ENCODE measurements at places on chromosomes 11 and 22. TPM values are rescaled to one million over a fixed set of nuclear protein-coding genes. Genes with fewer than 3 reads are reported as not detected.

DNA sequence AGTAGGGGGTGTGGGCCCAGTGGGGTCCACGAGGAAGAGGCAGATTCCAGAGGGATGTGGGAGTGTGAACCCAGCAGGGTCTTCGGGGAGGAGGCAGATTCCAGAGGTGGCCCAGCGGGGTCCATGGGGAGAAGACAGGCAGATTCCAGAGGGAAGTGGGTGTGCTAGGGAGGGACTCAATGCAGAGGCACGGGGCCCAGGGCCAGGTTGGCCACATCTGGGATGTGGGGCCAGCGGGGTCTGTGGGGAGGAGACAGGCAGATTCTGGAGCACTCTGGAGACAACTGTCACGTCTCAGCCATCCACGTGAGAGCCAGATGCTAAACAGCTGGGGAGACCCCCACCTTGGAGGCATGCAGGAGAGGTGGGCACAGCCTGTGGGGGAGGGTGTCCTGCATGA, 582.6 kb downstream of the TBC1D22A start:
- DNase-seq = no peak

DNA sequence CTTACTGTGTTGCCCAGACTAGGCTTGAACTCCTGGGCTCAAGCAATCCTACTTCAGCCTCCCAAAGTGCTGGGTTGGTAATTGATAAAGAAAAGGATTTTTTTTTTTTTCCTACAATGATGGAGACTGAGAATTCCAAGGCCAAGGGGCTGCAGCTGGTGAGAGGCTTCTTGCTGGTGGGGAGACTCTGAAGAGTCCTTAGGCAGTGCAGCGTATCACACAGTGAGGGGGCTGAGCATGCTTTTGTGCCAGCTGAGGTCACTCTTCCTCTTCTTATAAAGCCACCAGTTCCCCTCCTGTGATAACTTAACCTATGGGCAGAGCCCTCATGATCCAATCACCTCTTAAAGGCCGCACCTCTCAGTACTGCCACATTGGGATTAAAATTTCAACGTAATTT, 28.2 kb upstream of the CCDC81 start:
- DNase-seq = no peak

Gene UBQLNL
- 0.43 TPM for polyA plus RNA-seq

GRCh38 chr11:59523541-59523940, 12.2 kb downstream of the OR4D9 start:
- no peak for DNase-seq

Gene SYVN1
- polyA plus RNA-seq = 44.8 TPM

DNA sequence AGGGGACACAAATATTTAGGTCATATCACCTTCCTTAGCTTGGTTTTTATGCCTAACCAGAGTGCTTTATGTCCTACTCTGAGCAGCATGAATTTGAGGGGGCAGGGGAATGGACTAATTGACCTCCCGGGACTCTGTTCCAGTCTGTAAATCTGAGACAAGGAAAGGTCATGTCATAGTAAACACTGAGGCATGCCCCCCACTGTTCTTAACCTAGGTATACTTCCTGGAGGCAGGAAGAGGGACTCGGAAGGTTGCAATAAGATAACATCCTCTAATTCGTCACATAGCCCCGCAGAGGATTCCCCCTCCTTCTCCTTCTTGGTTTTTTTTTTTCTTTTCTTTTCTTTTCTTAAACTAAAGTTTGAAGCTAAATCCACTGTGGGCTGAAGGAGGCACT, 540.3 kb upstream of the CADM1 start:
- no peak for DNase-seq

DNA sequence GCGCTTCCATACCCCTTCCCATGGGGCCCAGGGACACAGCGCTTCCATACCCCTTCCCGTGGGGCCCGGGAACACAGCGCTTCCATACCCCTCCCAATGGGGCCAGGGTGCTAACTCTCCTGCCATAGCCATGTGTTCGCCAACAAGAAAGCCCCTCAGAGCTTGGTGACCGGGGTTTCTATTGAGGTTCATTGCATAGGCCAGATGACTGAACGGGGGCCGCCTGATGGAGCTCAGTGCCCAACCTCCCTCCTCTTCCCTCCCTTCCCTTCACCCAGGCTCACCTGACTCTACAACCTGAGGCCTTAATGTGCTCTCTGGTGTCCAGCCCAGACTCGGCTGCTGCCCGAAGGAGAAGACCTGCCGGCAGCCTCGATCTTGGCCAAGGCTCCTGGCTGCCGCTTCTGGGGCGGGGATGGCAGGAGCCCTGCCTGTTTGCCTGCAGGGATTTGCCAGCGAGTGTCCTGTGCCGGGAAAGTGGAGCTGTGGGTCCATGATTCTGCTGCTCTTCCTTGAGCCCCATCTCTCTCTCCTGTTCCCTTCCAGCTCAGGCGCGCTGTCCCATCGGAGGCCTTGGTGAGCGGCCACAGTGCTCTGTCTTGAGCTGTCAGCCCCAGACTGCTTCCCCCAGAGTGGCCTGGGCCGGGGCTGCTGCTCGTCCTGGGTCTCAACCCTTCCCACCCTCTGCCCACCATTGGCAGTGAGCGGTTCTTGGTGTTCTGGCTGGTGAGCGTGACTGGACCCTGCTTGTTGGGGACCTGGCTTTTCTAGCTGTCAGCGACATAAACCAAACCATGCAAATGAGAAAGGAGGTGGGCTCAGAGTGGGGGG, 267.0 kb downstream of the TBC1D22A start:
- no peak for DNase-seq

DNA sequence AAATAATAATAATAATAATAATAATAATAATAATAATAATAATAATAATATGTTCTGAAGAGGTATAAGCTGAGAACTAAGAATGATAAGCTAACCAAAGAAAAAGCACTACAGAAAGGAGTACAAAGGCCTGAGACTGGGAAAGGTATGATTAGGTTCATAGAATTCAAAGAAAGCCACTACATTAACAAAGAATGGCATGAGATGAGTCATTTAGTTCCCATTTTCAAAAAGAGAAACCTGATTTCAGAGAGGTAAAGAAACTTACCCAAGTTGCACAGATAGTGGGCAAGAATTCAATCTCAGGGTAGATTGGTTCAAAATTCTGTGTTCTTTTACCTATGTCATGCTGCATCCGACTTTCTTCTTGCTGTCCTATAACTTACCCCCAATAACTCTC, 350.9 kb downstream of the TTC28 start:
- no peak for DNase-seq

DNA sequence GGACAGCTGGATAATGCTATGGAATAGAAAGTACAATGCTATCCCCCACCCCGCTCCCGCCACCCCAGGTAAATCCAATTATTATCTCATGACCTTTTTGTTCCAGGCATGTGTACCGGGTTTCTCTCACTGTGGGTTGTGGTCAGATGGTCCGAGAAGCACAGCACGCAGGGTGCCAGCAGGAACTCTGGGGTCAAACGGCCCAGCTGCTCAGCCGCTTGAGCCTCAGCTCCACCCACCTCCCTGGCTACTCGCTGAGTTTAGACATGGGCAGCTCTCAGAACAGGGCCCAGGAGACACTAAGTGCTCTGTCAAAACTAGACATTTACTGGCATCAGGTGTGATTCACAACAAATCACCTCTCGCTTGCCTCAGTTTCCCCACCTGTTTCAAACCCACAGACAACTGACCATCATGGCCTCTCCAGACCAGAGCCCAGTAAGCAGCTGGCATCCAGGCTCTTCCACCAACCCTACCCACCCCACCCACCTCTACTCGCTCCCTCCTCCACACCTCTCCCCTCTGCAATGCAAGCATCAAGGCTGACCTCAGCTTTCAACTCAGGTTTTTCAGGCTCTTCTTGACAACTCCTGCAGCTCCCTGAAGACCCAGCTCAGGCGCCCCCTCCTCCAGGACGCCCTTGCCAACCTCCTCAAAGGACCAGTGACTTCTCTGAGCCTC, 13.0 kb upstream of the MFNG start:
- no peak for DNase-seq

DNA sequence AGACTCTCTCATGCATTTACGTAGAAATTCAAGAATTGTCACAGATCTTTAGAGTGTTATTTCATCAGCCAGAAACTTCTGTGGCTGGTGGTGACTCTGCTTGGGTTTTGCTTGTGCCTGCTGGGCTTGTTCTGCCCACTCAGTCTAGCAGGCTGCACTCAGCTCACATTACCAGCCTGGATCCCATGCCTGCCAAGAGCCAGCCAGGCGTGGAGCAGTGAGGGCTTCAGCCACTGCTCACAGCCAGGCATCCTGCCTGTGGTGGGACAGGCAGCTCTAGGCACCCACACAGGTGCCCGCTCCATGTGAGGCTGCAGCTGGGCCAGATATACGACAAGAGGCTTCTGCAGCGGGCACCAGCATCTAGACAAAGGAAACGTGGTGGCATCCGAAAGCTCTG, 1213.3 kb upstream of the RAG2 start:
- no peak for DNase-seq

DNA sequence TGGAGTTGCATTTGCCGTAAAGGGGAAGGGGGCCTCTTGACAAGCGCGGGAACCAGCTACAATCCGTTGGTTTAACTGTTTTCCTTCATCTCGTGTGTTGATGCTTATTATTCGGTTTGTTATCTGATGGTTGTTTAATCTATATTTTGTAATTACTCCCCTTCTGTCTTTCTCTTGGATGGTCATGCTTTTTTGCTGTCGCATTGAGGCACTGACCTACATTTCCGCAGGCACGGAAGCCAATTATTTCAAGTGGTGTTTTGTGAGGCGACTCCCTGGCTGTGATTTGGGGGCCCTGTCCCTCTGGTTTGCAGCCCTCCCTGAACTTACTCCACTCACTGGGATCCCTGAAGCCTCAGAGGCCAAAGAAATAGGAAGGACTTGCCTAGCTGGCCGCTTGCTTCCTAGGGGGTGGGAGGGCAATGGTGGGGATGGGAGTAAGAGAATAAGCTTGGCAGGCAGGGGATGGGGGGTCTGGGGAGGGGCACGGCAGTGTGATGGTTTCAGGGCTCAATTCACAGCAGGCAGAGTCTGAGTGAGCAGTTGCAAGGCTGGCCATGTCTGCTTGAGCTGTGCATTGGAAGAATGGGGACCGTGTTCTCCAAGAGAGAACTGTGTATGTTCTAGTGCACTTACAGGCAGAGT, 165.8 kb upstream of the B3GAT1 start:
- no peak for DNase-seq

- no peak for DNase-seq
These were observed 6.5 kb upstream of the DRD2 start for GRCh38 chr11:113481672-113482071.

Gene ZNF280B
- polyA plus RNA-seq = 4.4 TPM

DNA sequence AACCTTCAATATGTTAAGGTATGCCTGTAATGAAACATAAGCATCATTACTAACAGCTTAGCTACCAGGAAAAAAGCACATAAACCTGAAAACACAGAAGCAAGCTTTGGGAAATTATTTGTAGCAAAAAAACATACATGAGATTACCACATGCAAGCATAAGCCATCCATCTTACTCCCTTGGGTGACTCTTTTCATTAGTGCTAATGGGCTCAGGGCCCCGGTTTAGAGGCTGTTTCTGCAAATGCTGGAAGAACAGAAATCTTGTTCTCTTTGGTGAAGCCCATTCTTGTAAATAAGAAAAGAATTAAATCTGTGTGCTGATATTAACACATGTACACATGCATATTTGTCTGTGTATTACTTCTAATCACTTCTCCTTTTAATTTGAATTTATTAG, 314.3 kb downstream of the TTC28 start:
- DNase-seq = no peak

Gene TMEM191C
- polyA plus RNA-seq = 0.79 TPM

- DNase-seq = no peak
These were observed 33.0 kb downstream of the SLC17A6 start for GRCh38 chr11:22371160-22371559.

Gene CDKN1C
- polyA plus RNA-seq = 110 TPM

Gene YIF1A
- 44.4 TPM for polyA plus RNA-seq

GRCh38 chr11:124470561-124471227, 25.2 kb upstream of the OR8B8 start:
- DNase-seq = no peak

DNA sequence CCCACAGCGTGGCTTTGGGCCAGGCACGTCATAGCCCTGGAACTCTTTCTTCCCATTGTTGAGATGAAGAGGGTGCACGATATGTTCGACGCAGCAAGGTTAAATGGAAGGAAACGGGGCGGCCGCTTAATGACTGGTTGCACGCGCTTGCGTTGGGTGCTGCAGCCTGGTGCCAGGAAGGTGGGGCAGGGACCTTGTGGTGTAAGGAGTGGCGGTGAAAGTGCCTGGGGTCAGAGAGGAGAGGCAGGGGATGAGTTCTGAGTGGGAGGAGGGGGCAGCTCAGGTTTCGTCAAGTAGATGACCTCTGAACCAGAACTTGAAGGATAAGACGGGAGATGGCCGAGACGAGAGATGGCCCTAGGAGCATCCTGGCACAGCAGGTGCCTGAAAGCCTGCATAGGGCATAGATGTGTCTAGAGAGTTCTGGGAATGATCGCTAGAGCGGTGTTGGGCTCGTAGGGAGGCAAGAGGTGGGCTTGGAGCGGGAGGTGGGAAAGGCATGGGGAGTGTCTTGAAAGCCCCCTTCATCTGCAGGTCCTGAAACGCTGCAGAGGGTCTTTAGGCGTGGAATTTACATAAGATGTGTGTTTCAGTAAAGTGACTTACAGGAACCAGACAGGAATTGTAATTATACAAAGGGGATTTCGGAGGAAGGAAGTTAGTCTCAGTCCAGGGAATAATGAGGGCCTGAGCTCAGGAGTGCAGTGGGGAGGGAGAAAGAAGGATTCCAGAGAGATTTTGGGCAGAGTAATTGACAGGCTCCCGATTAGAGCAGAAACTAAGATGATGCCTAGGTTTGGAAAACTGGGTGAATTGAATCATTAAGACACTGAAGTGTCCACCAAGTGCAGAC, 43.2 kb upstream of the CLDN5 start:
- no peak for DNase-seq

- no peak for DNase-seq
These were observed 1421.5 kb downstream of the BRD1 start for GRCh38 chr22:48406161-48406560.

DNA sequence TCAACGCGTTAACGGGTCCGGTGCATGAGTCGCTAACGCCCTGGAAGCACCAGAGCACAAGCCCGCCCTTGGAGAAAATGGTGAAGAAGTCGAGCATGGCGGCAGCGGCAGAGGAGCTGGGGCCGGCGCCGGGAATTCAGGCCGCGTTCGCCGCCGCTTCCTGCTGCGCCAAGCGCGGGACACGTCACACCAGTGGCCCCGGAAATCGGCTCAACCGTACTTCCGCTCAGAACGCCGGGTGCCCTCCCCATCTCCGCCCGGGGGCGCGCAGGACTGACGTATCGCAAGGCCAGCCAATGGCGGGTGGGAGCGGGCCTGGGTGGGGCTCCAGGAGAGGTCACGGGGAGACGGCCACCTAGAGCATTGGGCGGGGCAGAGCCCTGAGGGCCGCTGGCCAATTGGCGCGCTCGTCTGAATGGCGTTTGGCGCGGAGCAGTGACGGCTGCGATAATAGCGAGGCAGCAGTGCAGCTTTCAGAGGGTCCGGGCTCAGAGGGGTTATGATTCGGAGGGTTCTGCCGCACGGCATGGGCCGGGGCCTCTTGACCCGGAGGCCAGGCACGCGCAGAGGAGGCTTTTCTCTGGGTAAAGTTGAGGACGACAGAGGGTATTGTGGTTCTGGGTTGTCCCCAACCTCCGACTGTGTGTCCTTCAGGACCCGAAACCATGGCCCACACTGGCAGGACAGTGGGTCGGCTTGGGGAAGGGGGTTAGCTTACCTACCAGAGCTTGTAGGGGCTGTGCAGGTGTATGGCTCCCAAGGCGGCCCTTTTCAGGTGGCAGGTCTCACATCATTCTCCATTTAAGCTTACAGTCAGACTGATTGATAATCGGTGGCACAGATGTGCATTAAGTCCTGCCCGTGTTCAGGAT, at the start of the genes FOXRED1 and SRPRA:
Gene FOXRED1 (plus strand): TSS at position 447 of the 872 bp plus-strand sequence. CDS start 53 bp downstream, at position 500.
Gene SRPRA (minus strand): TSS at position 188 of the 872 bp plus-strand sequence. CDS start 91 bp downstream, at position 97.
- DNase-seq = peak; percentile 90

Data from right renal cortex interstitium (tissue), 3 donors.